ENCODE measurements at places on chromosomes 2 and 18.

GRCh38 chr18:49447810-49448745, 12.4 kb downstream of the DYM start:
- no peak for DNase-seq

DNA sequence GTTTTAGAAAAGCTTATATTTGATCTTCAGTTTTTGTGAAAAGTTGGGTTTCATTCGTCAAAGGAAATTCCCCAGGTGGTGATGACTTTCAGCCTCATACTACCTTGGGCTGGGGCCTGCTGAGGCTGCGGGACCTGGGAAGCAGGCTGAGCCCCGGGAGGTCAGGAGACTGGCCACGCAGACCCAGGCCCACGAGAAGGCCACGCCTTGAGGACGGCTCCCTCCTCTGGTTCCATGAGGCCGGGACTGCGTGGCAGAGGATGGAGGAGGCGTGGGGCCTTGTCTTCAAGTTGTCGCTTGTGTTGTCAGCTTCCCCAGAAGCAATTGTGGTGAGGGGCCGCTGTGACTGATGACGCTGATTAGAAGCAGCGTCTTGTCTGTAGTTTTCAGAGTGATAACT, 11.8 kb downstream of the CNDP2 start:
- no peak for DNase-seq

- DNase-seq, result no peak
Measured at GRCh38 chr2:210544831-210545230, 11.6 kb upstream of the CPS1 start.

GRCh38 chr2:153156743-153157142, 321.8 kb downstream of the RPRM start:
- no peak for DNase-seq

DNA sequence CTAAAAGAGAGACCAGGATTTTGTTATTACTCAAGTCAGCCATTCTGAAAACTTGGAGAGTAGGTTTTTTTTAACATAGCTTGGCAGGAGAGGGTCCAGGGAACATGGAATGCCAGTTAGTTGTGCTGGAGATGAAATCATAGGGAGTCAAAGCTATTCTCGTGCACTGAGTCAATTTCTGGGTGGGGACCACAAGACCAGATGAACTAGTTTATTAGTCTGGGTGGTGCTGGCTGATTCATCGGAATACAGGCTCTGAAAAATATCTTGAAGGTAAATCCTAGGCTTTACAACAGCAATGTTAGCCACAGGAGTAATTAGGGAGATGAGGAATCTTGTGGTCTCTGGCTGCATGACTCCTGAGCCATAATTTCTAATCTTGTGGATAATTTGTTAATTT, 921.4 kb downstream of the TRIB2 start:
- no peak for DNase-seq

- no peak for DNase-seq
Measured at GRCh38 chr2:236847023-236847422, 238.7 kb upstream of the COPS8 start.

DNA sequence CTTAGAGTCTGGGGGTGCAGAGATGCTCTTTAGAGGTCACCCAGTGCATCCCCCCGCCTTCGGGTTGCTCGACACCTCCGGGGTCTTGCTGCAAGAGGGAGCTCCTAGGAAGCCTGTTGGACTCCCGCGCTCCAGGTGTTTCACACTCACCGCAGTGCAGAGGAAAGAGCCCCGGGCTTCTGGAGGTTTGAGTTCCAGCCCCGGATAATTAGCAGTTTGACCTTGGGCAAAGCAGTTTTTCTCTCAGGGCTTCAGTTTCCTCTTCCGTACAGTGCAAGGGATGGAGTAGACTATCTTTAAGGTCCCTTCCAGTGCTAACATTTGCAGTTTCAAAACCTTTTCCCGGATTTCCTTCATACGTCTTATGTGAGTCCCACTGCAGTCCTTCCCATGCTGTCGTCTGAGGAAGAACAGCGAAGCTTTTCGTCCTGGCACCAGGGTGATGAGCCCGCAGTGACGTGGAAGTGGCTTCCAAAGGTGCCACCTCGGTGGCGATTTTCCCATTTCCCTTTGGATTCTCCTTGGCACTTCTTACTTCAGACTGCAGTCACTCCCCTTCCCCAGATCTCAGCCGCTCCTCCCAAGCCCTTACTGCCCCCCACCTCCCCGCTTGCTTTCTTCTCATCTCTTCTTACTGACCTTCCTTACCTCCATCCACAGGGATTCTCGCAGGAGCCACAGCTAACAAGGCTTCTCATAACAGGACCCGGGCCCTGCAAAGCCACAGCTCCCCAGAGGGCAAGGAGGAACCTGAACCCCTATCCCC, 585 bp downstream of the PNKD start:
- no peak for DNase-seq

DNA sequence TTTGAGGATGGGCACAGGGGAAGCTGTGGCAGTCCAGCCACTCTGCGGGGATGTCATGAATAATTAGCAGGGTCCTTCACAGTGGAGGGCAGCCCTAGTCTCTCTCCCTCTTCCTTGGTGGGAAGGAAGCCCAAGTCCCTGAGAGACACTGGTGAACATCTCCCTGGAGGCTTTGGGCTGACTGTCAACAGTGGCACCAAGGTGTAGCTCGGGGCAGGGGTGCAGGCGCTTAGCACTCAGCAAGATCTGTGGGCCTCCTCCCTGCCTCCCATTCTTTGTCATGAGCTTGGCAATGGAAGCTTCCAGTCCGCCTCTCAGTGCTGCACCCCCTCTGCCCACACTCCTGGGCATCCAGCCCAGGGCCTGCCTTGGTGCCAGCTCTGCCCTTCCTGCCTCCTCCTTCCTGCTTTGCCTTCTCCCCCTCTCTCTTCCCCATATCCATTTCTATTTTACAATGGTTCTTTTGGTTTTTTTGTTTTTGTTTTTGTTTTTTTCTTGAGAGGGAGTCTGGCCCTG, 59.4 kb downstream of the STEAP3 start:
- no peak for DNase-seq

DNA sequence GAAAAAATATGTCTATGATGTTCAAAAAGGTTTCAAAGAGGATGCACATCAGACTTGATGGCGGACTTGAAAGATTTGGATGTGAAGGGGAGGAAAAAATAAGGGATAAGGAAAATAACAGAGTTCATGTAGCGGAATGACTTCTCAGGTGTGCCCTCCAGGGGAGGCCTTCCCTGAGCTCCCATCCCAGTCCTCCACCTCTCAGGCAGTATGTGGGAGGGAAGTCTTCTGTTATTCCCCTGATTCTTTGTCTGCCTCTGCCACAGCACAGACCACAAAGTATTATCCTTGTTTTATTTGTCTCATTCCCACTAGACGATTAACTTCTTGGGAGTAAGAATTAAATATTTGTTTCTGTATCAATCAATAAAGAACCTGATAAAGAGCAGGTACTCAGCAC, 17.7 kb downstream of the COL5A2 start:
- DNase-seq, result no peak

- DNase-seq, result no peak
Measured at GRCh38 chr2:105175231-105175630, 66.3 kb upstream of the GPR45 start.

Measured in stimulated activated CD4-positive, alpha-beta T cell treated with anti-CD3 and anti-CD28 coated beads, Interleukin-15, amount 100 ng/mL, for 1 hour (primary cell).